ENCODE measurements at places on chromosomes 1 and 21. TPM values are rescaled to one million over a fixed set of nuclear protein-coding genes. Genes with fewer than 3 reads are reported as not detected.

LIN28A gene
- not detected for total RNA-seq

CD101 gene
- under 0.01 TPM for total RNA-seq

TMEM54 gene
- 53.0 TPM for total RNA-seq

PAPPA2 gene
- total RNA-seq: 9.4 TPM

OMA1 gene
- 30.4 TPM for total RNA-seq

HMGN1 gene
- total RNA-seq: 436 TPM

ITSN1 gene
- total RNA-seq: 42.6 TPM

HS2ST1 gene
- 29.2 TPM for total RNA-seq

All from uterine smooth muscle cell (primary cell).